NCI-H1092 (cell line): ENCODE measurements at places on chromosomes 1 and 21.

DNA sequence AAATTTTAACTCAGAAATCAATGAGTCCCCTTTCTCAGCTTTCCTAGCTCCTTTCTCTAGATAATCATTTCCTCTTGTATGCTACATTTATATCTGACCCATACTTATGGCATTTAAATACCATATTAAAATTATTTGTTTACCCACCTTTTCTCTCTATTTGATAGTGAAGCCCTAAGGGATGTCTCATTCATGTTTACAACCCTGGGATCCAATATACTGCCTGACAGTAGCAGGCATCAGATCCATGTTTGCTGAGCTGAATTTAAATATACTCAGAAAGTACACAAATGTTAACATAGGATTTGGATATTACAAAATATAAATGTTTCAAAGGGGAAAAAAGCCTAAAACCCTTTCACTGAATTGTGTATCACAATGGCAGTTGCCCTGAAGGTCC is 26.5 kb downstream of the SCMH1 start:
- DNase-seq = no peak

GRCh38 chr1:246569248-246570238 is 3.3 kb downstream of the CNST start:
- no peak for DNase-seq

- no peak for DNase-seq
Observed at GRCh38 chr21:36700971-36701755, 2.2 kb downstream of the SIM2 start.

- DNase-seq = no peak
Observed at GRCh38 chr1:3372317-3372716, 82.1 kb upstream of the ARHGEF16 start.

DNA sequence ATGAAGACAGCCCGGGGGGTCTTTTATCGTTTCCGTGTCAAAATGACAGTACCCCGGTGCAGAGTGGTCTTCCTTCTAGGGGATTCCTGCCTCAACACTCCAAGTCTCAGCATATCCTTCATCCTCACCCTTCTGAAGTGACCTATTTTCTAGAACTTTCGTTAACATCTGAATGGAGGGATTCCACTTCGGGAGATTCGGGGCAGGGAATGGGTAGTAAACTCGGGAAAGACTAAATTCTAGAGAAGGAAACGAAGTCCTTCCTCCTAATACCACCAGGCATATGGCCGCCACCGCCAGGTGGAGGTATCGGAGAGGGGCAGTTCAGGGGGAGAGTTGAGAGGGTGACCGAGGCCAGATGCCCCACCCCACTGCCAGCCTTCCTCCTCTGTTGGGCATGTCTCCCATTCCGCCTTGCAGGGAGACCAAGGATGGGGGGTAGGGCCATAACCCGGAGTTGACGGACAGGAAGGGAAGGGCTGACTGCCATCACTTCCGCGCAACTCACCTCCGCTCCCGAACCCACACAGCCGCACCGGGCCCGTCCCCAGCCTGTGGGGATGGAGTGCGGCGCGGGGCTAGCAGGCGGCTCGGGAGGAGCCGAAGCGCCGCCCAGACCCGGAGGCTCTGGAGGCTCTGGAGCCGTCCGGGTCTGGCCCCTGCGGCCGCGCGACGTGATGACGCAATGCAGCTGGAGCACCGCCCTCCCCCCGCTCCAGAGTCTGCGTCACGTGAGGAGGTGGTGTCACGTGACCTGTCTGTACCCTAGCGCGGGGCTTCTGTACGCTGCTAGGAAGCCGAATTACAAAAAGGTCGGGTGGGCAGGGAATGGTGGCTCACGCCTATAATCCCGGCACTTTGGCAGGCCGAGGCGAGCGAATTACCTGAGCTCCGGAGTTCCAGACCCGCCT is at the start of gene KLHL12:
Gene KLHL12, minus strand, starts transcription at position 654 of the 911 bp plus-strand sequence. CDS start 2,072 bp downstream, outside the sequence.
- DNase-seq = peak; percentile 98

- DNase-seq = no peak
Observed at GRCh38 chr1:161733526-161733925, 12.2 kb downstream of the FCRLB start.

DNA sequence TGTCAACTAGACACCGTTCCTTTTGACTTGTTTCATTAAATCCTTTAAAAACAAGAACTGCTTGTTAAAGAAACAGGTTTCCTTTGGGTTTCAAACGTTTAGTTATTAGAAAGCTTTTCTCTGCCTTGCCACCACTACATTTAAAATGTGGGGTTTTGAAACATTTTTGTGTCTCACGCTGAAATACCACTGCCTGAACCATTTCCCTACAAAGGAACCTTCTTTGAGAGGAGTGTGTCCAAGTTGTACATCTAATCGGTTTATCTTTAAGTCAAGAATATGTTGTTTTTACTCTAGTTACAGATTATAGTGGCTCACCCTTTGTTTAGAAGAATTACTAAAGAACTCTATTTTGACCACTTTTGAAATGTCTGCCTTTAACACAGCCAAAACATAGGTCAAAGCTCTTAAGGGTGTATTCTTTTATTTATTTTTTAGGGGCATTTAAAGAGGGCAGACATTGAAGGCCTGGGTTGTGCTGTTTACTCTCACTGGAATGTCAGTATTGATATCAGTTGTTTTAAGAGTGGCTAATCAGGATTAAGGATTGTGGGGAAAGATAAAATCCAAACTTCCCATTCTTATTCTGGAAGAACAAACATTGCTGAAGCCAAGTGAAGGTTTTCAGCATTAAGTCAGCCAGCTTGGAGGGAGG is 143.4 kb downstream of the GALNT2 start:
- no peak for DNase-seq
